ENCODE measurements at places on chromosomes 3 and 15.

- DNase-seq: no peak
These were observed 287.9 kb downstream of the NLGN1 start for GRCh38 chr3:173685456-173685855.

DNA sequence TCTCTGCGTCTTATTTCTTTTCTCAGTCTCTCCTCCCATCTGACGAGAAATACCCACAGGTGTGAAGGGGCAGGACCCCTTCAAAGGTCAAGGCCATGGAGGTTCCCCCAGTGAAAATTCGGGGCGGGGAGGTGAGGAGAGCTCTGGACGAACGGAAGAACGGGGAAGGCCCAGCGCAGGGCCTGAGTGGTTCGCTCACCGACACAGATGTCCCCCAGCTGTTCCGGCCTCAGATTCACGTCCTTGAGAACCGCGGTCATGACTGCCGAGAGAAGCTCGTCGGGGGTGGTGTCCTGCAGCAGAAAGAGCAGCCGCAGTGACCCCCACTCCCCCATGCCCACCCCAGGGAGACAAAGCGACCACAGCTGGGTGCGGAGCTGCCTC is 542 bp downstream of the ACAA1 start:
- DNase-seq: peak; percentile 67

DNA sequence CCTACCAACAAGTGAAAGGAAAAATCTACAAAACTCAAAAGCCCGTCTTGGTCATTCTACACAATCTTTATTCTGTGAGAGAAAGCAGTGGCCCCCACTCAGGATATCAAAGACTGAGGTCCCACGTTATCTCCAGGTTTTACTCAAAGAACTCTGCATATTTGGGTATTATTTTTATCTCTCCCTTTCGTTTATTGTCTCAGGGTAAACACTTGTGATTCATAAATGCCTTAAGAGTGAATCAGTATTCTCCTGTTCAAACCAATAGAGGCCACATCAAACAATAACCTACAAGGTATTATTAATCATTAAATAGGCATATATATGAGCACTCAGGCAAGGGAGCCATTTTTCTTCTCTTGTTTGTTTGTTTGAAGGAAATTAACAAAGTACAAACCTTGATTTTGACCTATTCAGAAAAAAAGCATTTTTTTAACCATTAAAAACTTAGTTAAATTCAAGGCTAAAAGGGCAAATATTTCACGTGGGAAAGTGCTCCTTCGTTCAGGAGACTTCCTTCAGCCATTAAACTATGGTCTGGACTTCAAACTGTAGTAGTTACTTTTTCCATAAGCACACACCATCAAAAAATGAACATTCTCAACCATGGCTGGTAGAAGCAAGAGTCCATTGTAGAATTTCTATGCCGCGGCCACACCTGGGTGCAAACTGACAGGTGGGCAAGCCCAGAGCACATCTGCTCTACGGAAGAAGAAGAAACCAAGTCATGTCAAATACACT is 13.9 kb upstream of the HES1 start:
- no peak for DNase-seq

- no peak for DNase-seq
These were observed 90.5 kb upstream of the CSPG5 start for GRCh38 chr3:47669026-47669749.

DNA sequence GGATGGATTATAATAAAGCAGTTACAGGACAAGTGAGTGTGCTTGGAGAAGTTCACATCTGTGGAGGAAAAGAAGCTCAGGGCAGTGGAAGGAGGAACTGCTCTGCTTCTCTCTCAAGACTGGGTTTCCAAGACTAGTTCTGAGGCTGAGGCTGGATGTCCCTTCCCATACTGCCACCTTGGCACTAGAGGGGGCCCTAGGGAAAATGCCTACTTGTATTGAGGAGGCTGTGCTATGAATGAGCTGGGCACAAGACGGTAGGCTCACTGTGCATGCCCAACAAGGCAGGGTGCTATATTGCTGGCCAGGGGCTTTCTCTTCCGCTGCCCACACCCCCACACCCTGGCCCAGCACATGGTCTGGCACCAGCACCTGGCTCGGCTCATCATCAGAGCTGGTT is 65.2 kb downstream of the SLCO2A1 start:
- no peak for DNase-seq

GRCh38 chr15:56837273-56837672 is 81.2 kb upstream of the TCF12 start:
- DNase-seq: no peak

DNA sequence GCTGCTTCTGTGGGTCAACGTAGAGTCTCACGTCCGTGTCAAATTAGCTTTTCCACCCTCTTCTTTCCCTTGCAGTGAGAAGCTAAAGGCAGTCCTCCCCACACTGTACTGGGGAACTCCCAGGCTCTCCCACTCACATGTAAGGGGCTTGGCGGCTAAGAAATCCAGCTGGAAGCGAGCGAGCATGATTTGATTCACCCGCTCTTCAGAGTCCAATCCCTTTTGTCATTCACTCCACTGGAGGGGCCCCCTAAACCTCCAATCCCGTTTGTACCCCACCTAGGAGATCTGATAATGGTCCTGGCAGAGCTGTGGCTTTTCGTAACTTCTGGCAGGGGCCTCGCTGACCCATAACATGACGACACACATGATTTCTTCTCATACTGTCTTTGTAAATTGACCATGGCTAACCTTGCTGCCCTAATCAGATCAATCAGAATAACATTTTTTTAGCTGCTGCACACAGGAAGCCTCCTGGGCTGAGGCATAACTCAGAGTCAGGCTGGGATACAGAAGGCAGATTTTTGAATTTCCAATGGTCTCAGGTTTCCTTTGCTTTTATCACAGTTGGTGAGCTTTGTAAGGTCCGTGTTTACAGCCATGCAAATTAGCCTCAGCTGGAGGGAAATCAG is 235.2 kb downstream of the GREM1 start:
- DNase-seq: no peak

DNA sequence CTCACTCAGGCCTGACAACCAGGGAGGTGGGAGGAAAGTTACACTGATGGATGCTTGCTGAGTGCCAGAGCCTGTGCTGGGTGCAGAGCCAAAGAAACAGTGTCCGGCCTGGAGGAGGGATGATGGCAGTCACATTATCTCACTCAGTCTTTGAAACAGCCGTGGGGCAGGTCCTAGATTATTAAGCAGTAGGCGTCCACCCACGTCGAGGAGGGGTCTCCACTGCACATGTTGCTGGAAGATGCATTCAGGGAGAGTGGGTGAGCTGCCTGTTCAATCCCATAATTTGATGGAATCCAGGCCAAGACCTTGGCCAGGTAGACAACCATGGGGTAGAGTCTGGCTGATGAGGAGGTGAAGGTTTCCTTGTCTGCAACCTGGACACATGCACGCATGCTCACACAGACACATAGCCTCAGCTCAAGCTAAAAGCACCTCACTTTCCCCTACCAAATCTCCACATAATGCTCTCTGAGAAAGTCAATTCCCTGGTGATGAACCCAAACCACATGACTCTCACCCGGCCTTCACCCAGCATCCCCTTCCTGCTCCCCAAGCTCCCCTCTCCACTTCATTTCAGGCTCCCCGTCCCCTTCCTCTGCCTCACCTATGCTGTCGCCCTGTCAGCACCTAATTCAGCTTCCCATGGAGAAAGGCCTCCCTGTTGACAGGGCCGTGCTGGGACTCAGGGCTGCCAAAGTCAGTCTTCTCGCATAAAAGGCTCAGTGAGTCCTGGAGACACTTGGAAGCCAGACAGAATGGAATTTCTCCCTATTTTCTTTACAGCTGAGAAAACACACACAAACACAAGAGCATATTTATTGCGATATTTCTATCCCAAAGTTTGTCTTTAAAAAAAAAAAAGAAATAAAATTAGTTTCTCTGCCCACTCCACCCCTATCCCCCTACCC is 29.8 kb downstream of the ACAN start:
- no peak for DNase-seq

GRCh38 chr3:65628978-65629377 is 409.7 kb downstream of the MAGI1 start:
- no peak for DNase-seq

GRCh38 chr3:171488479-171488878 is 28.3 kb upstream of the TNIK start:
- no peak for DNase-seq

DNA sequence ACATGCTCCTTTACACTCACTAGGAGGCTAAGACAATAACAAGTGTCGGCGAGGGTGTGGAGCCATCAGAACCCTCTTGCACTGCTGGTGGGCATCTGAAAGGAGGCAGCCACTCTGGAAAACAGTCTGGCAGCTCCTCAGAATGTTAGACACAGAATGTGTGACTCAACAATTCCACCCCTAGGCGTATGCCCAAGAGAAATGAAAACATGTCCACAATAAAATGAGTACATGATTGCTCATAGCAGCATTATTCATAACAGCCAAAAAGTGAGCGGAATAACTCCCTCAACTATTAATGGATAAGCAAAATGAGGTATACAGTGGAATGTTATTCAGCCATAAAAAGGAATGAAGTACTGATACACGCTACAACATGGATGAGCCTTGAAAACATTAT is 57.8 kb downstream of the WNT7A start:
- DNase-seq: no peak

DNA sequence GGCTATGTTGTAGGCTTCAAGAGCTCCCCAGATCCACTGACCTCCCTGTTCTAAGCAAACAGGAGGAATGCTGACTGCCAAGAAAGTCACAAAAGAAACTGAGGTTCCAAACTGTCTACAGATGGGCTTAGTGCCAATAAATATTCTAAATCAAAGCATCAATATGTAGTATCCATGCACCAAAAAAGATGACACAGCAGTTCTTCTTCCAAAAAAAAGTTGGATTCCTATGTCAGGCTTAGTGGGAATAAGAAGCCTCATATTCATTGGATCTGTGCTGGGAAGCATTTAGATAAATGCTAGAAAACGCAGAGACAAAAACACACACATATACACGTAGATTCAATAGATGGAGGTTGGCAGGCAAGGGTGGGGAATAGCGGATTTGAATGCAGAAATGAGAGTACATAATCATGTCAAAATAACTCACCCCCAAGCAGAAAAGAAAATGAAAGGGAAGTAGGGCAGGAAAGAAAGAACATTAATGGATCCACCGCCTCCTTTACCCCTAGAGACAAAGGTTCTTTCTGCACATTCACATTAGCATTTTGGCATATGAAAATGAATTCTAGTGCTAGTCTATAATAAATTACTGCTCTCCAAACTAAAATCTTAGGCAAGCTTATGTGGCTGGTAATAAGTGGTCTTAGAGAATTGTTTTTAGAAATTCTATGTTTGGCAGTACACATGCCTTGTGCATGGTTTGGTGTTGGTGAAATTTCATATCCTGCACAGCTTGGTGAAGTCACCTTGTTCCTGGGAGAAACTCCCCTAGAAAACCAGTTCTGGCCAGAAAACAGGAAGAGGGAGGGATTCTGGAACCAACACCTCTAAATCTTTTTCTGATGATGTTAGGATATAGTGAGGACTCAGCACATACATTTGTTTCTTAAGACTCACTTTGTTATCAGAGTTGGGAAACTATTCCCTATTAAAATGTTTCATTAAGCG is 283.4 kb downstream of the LSAMP start:
- DNase-seq: no peak

DNA sequence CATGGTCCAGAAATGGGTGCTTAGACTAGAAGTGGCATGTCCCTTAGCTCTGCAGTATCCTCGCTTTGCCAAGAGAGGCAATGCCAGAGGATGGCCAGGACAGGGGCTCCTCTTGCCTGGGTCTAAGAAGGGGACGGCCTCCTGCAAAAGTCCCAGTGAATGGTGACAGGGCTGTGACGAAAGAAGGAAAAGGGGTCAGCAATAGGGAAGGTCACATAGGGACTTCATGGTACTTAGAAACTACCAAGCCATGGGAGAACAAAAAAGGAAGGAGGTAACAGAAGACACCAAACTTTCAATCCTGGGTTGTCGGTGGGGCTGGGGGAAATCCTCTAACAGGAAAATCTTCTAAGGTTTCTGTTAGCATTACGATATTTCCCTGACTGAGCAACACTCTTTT is 36.2 kb upstream of the ATOSA start:
- no peak for DNase-seq

- no peak for DNase-seq
These were observed 104.4 kb downstream of the RBMS3 start for GRCh38 chr3:29385046-29385830.

- no peak for DNase-seq
These were observed 62.0 kb downstream of the MYO5A start for GRCh38 chr15:52466716-52467115.

- DNase-seq: no peak
These were observed 1.9 kb upstream of the ADPGK start for GRCh38 chr15:72785432-72785831.

- no peak for DNase-seq
These were observed 165.4 kb downstream of the CTNNB1 start for GRCh38 chr3:41364736-41365135.

- DNase-seq: no peak
These were observed 99.9 kb downstream of the SRGAP3 start for GRCh38 chr3:9149566-9149965.

GRCh38 chr15:33701304-33701696 is 267.0 kb upstream of the CHRM5 start:
- no peak for DNase-seq

DNA sequence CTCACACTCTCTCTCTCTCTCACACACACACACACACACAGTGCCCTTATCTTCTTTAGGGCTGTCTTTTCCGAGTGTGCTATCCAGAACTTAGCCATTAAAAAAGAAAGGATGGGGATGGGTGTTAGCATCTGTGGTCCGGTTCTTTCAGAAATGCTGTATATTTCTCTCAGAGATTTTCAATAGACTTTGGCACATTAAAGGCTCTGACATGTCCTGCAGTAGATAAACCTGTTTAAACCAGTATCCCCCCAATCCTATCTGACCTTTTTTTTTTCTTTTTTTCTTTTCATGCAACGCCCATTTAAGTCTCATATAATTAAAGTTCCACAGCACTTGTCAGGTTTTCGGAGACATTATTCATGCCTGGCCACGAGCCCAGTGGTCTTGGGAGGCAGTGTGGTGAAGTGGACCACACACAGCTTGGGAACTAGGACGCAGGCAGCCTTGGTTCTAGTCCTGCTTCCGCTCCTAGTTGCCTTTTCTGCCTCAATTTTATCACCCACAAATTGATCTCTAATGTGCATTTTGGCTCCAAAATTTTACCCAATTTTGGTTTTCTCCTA is 13.3 kb downstream of the CAV3 start:
- DNase-seq: no peak

- DNase-seq: peak; percentile 92
These were observed 133.3 kb downstream of the TBC1D2B start for GRCh38 chr15:77944002-77944867.

DNA sequence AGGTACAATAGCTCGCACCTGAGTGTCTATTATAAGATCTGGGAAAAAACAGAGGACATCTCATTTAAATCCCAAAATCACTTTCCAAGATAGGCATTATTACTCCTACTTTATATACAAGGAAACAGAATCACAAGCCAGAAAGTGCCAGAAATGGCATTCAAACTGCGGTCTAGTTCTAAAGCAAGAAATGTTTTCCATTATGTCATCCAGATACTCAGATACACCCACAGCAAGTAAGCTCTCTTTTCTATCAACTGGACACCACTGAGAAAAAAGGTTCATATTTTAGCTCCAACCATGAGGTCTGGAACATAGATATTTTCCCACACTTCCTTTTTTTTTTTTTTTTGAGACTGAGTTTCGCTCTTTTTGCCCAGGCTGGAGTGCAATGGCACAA is 8.1 kb downstream of the SLC33A1 start:
- no peak for DNase-seq

- peak; percentile 97 for DNase-seq
These were observed 146.9 kb upstream of the GADL1 start for GRCh38 chr3:31041161-31041978.
